ENCODE measurements at places on chromosomes 7 and 10.

GRCh38 chr10:129959544-129960480, 4.3 kb downstream of the EBF3 start:
- peak; percentile 15 for DNase-seq

- DNase-seq, result no peak
Observed at GRCh38 chr7:101420436-101420835, 57.8 kb downstream of the COL26A1 start.

GRCh38 chr7:36408589-36408988, 18.9 kb downstream of the ANLN start:
- no peak for DNase-seq

GRCh38 chr10:107554333-107554732, 389.8 kb upstream of the SORCS1 start:
- no peak for DNase-seq

DNA sequence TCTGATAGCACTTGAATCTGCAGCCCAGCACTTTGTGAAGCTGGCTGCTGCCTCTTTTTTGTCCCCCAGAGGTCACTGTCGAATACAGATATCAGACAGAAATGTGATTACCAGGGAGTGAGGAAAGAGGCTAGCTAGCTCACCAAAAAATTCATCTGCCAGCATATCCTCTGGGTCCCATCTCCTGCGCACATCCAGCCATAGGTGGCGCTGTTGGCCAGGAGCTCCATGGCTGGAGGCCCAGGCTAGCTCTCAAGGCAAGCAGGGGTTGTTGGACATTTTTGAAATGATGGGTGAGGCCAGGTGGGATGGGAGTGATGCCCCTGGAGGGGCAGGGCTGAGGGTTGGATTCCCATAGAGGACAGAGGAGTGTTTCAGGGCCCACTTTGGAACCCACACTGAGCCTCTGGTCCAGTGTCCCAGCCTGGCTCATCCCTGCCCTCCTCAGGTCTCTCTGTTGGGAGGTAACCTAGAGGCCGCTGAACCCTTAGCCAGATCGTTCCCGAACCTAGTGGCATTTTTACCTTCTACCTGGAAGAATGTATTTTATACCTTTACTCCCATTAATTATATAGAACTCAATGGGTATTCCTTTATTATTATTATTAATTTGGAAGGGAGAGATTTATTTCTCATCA, 14.8 kb downstream of the DPCD start:
- DNase-seq, result peak; percentile 69

GRCh38 chr10:24277771-24278170, 68.8 kb downstream of the KIAA1217 start:
- no peak for DNase-seq

- DNase-seq, result no peak
Observed at GRCh38 chr7:19957664-19958063, 184.2 kb upstream of the TMEM196 start.

GRCh38 chr10:23230582-23230981, 38.5 kb downstream of the PTF1A start:
- no peak for DNase-seq

DNA sequence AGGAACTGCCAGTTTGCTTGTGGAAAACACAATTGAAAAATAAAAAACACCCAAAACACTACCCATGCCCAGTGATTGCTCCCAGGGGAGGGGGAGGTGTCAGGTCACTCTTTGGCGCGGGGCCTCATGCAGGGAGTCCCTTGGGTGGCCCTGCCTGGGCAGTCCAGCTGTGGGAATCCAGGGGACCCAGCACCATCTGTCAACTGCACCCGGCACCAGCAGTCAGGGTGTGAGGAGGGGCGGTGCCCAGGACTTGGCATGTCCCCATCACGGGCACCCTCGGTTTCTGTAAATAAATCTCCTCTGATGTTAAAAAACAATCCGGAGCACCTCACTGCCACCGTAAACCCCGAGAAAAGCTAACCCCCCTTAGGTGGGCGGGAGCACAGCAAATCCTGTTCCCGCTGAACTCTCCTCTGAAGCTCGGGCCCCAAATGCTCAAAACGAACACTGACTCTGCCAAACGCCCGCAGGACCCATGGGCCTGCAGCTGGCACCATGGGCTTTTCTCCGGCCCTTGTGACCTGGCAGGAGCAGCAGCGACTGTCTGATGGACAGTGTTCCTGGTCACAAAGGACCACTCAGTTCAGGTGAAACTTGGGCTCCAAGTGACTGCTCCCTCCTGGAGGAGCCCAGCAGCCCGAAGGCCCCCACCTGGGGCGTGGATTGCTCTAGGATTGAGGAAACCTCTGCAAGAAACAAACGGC, 18.5 kb upstream of the EN2 start:
- no peak for DNase-seq

- no peak for DNase-seq
Observed at GRCh38 chr10:73756183-73756582, 12.0 kb downstream of the SEC24C start.

- DNase-seq, result no peak
Observed at GRCh38 chr10:67277402-67277801, 351.6 kb downstream of the LRRTM3 start.

DNA sequence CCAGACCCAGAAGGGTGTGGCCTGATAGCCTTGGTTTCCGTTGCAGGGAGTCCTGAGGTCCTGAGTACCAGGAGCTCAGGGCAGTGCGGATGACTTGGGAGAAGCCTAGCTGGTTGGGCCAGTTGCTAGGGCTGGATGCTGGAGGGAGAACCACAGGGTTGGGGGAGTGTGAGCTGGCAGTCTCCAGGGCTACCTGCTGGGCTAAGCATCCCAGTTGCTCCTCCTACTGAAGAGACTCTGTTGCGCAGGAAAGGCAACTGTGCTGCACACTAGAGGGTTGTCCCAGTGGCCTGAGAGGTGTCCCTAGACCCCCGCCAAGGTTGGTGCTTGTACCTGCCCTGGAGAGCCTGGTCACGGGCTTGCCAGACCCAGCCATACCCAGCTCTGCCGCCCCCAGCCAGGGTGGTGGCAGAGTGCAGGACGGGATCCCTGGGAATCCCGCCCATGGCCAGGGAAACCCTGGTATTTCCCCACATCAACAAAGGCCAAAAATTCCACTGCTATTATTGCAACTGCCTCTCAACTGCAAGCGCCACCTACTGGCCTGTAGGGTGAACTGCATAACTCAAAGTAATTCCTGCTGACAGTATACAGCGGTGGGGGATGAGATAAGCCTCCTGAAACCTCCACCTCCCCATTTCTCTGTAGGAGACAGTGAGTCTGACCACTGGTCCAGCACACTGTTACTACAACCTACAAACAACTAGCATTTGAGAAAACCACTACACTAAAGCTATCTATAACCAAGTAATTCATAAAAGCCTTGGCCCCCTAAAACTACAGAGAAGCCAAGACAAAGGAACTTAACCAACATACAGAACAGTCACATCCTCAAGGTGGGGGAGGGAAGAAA, 67.6 kb upstream of the DDC start:
- no peak for DNase-seq

DNA sequence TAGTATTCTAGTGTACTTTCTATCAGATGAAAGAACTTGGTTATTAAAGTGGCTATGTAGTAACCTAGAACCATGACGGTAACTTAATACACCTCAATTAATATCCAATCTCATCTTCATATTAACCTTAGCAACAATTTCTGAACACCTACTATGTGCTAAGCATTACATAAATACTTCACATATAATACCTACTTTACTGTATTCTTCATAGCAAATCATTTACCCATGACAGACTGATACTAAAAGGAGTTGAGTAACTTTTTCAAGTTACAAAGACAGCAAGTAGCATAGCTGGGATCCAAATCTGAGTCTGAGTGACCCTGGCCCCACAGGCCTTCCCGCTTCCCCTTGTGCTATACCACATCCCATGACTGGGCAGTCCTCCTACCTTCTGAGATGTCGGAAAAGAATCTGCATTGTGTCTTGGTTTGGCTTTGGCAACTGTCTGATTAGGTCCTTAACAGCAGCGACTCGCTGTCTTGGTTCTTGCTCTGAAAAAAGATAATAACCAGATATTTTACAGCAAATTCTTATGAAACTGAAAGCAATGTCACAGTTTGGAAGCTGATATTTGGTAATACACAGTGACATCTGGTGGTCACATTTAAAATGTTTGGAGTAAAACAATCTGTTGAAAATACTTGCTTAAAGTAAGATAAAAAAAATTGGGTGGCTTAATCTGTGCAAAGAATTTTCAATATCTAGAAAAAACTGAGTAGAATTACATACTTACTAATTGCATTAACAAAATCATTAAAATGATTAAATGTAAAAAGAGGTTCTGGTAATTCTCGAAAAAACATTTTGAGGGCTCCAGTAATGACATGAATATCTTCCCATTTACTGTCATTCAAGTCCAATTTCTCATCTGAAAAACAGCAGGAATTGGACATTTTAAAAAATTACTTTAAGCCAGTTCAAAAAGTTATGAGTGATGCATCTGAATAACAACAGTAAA, 120.1 kb downstream of the ARHGAP12 start:
- DNase-seq, result peak; percentile 18

GRCh38 chr7:26594553-26594952, 269.8 kb downstream of the SKAP2 start:
- no peak for DNase-seq

DNA sequence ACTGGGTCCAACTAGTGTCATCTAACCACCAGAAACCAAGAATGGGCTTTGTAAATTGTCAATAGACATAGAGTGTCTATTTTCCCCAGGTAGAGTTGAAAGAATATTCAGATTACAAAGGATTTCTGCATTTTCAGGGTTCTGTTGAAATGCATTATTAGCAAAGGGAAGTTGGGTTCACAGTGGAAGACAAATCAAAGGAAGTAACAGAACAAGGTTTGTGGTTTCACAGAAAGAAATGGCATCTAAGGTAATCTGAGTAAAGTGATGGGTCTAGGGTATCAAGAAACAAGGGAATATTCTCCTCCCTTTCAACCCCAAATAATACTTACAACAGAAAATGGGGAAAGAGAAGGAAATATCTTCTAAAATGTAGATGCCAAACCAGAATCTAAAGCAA, 25.8 kb downstream of the CEP41 start:
- no peak for DNase-seq

DNA sequence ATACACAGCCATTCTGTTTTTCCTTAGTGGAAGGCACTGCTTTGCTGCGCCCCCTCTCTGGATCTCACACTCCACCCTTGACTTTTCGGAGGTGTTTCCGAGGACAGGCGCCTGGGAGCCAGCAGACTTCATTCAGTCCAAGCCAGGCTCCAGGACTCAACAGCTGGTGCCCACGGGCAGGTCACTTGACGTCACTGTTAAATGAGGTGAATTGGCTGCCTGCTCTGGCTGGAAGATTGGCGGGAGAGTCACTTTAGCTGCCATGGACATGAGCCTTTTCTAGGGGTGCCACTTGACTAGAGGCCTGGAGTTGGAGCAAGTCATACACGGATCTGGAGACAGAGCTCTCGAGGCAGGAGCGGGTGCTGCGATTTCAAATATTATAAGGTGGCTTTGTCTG, 3.2 kb downstream of the HTRA1 start:
- DNase-seq, result no peak

DNA sequence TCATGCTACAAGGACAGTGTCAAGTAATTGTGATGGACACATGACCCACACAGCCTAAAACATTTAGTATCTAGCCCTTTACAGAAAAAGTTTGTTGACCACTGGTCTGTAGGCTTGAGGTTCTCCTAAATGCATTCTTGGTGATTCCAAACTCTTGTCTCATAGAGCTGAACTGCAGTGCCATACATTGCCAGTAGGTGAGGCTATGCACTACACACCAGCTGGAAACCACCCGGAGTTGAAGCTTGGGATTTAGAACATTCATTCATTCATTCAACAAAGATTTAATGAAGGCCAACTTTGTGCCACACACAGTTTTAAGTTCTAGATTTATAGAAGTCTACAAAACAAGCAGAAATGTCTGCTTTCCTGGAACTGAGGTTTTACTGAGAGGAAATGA, 77.3 kb upstream of the TCF7L2 start:
- DNase-seq, result no peak

DNA sequence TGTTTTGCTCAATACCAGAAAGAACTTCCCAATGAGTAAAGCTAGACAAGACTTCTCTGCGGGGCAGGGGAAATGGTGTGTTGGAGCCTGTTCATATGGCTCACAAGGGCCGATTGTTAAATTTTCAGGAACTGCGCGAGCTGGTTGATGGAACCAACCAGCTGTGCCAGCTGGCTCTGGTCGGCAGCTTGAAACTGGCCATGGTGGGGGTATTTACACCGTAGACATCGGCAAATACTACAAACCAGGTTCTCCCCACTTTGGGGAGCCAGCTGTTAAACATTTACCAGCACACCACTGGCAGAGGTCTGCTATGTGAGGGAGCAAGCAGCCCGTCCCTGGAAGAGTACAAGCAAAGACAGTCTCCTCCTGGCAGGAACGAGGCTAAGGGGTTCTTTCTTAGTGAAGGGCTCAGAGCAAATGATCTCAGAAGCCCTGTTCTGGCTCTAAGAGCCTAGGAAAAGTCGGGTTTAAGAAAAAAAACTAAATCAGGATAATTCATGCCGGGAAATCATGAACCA, 8.8 kb upstream of the ZMIZ1 start:
- peak; percentile 4 for DNase-seq

DNA sequence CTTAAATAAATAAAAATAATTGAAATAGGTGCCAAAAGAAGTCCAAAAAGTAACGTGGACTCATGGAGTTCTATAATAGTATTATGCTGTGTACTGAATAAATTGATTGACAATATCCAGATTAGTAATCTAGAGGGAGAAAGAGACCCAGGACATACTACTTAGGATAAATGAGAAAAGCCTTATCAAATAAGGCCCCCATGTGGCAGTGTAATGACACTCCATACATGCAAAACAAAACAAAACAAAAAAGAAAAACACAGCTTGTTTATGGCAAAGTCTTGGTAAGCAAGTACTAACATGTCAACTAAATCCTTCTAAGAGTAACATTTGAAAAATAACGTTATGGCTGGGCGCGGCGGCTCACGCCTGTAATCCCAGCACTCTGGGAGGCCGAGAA, 3.6 kb upstream of the RUNDC3B start:
- DNase-seq, result no peak

DNA sequence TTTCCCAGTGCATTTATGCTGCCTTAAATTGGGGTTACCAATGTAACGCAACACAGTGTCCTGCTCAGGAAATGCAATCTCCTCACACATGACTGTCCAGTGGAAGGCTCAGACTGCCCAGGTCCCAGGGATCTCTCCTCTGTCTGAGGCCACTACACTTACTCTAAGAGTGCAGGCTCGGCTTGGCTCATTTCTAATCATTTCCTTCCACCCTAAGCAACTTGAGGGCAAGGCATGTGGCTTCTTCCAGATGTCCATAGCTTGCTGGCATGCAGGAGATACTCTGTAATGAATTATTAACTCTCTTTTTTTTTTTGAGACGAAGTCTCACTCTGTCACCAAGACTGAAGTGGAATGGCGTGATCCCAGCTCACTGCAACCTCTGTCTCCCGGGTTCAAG, 23.7 kb downstream of the PLAC9 start:
- DNase-seq, result no peak

All from ovary (tissue), 10 donors.